LHCN-M2 (cell line): ENCODE measurements at places on chromosomes 5 and 9.
A peak's percentile ranks its signal among the peaks of the same experiment; 100 is the strongest.

GRCh38 chr5:38285226-38285625 is 26.9 kb downstream of the EGFLAM start:
- no peak for DNase-seq

DNA sequence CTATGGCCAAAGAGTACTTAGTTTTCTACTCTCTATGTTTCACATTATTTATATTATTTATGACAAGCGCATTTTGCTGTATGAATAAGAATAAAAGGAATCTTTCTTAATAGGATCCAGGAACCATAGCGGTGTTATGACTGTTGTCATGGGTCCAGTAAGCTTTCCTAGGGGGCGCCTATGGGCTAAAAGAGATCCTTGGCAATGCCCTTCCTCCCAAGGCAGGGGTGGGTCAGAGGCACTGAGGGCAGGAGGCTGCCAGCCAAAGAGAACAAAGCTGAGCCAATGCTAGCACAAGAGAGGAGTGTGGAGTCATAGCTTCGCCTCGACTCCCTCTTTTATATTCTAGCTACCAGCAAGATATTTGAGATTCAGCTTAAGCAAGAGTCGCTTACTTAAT is 98.4 kb upstream of the GNAQ start:
- peak; percentile 44 for DNase-seq

DNA sequence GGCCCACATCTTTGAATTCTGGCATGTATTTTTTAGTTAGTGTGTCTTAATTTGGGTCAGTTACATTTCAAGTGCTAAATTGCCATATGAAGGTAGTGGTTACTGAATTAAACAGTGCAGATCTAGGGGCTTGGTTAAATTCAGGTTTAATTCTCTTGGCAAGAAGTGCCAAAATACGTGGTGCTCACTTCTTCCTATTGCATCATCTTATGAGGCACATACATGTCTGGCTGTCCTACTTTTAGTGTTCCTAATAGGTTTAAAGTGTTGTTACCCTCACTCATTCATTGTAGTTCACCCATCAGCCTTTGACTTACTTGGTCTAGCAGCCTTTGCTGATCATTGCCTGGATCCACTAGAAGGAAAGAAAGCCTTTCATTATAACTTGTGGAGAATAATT is 59.5 kb downstream of the RPS6 start:
- no peak for DNase-seq

DNA sequence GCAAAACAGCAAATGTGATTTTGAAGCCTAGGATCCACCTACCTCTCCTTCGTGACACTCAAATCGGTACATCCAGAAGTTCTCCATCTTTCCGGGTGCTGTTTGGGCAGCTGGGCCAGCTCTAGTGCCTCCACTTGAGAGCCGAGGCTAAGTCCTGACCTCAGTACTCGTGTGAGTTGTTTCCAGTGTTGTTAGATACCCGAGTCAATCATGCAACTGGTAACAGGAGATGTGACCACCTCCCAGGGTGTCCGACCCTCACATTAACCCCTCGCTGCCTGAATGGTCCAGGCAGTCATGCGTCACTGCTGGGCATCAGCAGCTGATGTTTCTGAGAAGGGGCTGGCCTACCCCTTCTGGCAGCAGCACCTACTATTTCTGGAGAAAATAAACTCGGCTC is 170.3 kb downstream of the ENTREP1 start:
- DNase-seq: no peak
